NCI-H2081 (cell line): ENCODE measurements at places on chromosomes 6 and 20.

DNA sequence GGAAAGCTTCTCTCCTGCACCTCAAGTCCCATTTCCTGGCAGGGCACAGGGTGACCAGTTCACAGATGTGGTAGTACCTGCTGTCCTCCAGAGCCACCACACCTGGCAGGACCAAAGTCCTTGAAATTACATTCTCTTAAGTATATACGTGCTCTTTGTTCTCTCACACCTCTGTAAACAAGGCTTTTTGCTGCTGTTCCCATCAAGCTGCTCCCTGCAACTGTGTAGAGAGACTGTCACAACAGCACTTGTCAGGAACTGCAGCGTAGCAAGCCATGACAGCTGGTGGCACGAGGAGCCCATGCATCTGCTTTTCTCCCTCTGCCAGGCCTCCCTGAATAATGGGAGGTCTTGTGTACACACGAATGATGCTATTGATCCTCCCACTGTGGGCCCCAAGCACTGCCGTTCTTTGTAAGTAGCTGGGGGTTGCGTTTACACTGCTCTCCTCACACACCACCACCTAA is 431.8 kb downstream of the CD83 start:
- DNase-seq = peak; percentile 70

GRCh38 chr6:11921017-11921438 is 91.1 kb upstream of the HIVEP1 start:
- no peak for DNase-seq

- no peak for DNase-seq
These were observed 40.3 kb downstream of the PLCG1 start for GRCh38 chr20:41177636-41178035.

- peak; percentile 20 for DNase-seq
These were observed 32.9 kb upstream of the LGSN start for GRCh38 chr6:63352544-63353285.
